Suppressor macrophage (primary cell): ENCODE measurements at places on chromosomes 1 and 21.

- peak; percentile 38 for DNase-seq
These were observed 32.0 kb upstream of the TLR5 start for GRCh38 chr1:223175032-223175431.

- DNase-seq, result no peak
These were observed 26.3 kb downstream of the RAB7B start for GRCh38 chr1:205976708-205977401.

DNA sequence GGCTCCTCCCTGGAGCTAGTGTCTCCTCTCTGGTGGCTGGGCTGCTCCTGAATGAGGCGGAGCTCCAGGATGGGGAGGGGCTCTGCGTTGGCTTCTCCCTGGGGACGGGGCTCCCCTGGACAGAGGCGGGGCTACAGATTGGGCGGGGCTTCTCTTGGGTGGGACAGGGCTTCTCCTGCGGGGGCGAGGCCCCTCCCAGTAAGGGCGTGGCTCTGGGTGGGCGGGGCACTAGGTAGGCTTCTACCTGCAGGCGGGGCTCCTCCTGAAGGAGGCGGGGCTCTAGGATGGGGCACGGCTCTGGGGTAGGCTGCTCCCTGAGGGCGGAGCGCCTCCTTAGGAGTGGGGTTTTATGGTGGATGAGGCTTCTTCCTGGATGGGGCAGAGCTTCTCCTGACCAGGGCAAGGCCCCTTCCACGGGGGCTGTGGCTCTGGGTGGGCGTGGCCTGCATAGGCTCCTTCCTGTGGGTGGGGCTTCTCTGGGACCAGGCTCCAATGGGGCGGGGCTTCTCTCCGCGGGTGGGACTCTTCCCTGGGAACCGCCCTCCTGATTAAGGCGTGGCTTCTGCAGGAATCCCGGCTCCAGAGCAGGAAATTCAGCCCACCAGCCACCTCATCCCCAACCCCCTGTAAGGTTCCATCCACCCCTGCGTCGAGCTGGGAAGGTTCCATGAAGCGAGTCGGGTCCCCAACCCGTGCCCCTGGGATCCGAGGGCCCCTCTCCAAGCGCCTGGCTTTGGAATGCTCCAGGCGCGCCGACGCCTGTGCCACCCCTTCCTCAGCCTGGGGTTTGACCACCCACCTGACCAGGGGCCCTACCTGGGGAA, 22.7 kb upstream of the ARF1 start:
- DNase-seq, result peak; percentile 18

- no peak for DNase-seq
These were observed 228.9 kb upstream of the RGS18 start for GRCh38 chr1:191929383-191929782.

DNA sequence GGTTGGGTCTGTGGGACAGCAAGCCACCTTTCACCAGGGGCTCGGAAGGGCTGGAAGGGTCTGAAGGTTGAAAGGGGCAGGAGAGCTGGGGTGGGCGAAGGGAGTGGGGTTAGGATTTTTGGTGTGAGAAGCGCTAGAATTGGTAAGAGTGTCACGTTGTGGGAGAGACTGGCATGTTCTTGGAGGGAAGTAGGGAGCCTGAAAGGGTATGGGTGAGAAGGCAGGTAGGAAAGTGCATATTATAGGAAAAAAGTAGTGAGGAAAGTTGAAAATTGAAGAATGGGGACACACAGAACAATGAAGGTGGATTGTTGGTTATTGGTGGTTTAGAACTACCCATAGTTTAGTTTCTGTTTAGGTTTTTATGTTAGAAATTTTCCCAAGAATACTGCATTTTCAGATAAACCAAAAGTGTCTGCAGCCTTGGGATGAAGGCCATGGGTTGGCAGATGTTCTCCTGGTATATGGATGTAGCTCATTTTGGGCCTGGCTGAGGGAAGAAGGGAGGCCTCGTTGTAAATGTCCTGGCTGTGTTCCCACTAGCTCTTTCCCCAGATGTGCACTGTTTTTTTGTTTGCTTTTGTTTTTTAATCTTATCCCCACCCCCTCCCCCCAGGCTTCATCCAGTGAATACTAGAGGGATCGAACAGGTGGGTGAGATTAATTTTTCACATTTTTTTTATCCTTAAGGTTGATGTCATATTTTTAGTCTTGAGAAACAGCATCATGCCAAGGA, 1.2 kb downstream of the LRRC42 start:
- DNase-seq, result no peak

DNA sequence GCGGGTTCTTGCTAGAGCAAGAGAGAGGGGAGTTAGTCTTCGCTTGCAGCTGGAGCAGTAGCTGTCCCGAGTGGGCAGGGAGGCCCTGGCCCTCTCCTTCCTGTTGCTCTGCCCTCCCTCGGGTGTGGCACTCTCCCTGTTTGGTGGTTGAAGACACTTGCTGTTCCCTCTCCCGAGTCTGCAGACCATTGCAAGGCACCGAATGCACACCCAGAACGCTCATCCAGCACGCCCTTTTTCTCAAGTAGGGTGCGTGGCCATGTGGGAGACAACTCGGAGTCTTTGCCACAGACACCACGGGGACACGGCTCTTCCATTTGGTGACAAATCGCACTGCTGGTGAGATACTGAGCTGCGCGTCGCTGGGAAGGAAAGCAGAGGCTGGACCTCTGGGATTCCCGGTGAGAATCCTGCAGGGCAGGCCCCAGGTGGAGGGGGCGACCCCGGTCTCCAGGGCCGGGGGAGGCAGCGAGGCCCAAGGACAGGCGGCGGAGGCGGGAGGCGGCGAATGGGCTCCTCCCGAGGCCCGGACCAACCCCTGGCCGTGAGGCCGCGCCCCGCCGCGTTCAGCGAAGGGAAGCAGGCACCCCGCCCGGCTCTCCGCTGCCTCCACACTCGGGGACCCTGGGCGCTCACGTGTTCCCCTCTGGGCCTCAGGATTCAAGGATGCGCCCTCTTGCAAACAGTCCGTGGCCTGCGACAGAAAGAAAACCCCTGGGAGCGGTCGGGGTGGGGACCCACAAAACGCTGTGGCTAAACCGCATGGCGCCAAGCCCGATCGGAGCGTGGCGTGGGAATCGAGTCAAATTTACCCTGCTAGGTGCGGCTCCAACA, 10.4 kb upstream of the TMEM200B start:
- peak; percentile 16 for DNase-seq

DNA sequence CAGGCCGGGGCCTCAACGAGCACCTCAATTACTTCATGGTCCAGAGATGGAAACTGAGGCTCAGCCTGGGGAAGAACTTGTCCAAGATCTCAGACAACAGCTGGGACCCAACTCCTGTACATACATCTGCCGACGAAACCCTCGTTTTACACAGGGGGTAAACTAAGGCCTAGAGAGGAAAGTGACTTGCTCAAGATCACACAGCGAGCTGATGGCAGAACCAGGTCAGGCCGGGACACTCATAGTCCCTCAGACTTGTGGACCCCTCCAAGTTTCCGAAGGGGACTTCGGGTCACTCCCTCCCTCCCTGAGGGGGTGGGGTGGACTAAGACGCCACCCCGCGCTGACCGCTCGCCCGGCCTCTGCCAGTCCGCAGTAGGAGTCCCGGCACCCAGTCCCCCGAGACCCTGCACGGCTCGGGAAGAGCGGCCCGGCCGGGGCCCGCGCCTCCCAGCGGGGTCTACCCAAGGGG, 430 bp downstream of the WASF2 start:
- DNase-seq, result peak; percentile 61

- DNase-seq, result no peak
These were observed 20.4 kb downstream of the GPR161 start for GRCh38 chr1:168116327-168116799.

DNA sequence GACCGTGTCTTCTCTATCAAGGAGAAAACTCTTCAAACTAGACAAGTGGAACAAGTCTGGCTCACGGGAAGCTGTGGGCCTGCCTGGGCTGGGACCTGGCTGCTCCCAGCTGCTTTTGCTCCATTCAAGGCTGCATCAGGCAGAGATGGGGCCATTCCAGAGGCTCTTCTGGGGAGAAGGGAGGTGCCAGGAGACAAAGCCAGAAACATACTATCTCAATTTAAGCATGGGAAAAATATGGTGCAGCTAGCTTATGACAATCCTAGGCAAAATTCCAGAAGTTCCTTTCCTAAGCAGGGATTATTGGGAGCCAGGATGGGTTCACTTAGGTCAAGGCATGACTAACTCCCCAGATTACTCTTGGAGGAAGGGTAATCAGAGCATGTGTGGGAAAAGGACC, 90.8 kb upstream of the SLC2A1 start:
- no peak for DNase-seq

GRCh38 chr1:5917591-5918274, 74.5 kb downstream of the NPHP4 start:
- no peak for DNase-seq

GRCh38 chr1:42837709-42838108, 8.7 kb upstream of the ZNF691 start:
- peak; percentile 44 for DNase-seq

- DNase-seq, result no peak
These were observed 14.6 kb upstream of the RPL5 start for GRCh38 chr1:92817137-92817697.

GRCh38 chr21:26759731-26760130, 85.5 kb downstream of the ADAMTS1 start:
- no peak for DNase-seq

DNA sequence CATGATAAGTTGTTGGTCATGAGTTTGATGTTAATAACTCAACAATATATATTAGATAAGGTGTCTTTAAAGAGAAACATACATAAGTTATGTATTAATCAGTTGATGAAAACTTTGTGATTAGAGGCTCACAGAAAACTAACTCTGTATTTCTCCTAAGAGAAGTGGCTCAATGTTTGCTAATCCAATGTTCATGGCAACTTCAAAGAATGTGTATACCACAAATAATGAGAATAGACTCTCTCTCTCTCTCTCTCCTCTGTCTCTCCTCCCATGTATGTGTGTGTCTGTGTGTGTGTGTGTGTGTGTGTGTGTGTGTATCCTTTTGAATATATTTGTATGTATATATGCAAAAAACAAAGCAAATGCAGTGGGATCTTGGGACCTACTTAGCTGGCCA, 1304.9 kb downstream of the MRPL39 start:
- no peak for DNase-seq

GRCh38 chr1:94866164-94866807, 46.1 kb downstream of the SLC44A3 start:
- no peak for DNase-seq

DNA sequence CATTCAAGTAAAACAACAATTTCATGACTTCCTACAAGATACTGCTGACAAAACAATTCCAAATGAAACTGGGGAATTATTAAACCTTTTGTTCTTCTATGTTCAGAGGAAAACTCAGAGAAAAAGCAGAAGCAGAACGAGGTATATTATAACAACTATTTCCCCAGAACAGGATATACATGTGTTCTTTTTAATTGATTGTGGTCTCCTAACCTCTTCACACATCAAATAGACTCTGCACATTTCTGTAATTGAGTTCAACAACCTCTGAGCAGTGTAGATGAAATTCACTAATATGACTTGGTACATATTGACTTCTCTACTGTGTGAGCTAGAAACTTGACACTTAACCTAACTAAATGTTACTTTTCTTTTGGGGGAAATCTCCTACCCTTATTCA, 584.2 kb downstream of the NEGR1 start:
- no peak for DNase-seq

DNA sequence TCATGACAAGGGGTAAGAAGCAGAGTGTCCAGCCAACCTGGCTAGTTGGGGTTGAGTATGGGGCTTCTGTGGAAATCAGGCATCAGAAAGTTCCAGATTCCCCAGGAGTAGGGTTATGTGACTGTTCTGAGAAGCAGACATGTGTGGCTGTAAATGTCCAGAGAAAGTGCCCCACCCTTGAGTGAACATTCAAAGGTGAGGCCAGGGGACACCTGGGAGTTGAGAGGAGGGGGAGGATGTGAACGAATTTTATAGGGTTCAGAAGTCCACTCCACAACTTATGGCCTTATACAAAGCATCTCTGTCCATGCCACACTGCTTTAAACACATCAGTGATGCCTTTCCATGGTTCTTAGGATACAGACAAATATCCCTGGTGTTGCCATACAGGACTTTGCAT, 133.3 kb downstream of the IGSF21 start:
- no peak for DNase-seq

DNA sequence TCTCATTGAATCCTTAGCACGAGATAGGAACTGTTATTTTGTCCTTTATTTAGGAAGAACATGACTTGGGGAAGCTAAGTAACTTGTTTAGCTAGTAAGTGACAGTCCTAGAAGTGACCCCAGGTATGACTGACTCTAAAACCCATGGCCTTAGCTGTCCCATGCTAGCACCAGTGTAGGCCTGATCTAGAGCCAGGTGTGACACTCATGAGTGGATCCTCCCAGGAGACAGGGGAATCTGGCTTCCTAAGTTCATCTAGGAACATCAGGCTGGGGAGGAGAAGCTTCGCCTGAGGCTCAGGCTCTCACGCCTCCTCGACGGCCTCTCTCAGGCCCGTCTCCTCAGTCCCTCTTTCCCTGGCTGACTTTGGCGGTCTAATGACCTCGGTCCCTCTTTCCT, 31.2 kb downstream of the CD48 start:
- DNase-seq, result no peak

GRCh38 chr1:31752952-31753475, 11.1 kb downstream of the ADGRB2 start:
- DNase-seq, result no peak

DNA sequence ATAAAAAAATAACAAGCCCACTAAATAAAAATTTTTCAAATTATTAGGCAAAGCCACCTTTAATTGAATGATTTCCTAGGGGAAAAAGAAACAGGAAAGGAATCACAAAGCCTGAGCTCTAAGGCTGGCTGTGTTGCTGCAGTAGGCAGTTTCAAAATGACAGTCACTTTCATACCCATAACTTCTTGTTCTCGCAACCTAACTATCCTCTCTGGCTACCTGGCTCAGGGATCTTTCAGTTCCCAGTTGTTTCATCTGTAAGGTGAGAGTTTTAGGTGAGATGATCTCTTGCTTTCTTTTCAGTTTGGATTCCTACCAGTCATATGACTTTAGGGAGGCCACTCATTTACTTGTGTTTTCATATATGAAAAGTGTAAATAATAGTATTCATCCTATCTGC, 226.1 kb downstream of the ASTN1 start:
- DNase-seq, result no peak

GRCh38 chr1:21829294-21829693, 17.2 kb downstream of the LDLRAD2 start:
- no peak for DNase-seq

DNA sequence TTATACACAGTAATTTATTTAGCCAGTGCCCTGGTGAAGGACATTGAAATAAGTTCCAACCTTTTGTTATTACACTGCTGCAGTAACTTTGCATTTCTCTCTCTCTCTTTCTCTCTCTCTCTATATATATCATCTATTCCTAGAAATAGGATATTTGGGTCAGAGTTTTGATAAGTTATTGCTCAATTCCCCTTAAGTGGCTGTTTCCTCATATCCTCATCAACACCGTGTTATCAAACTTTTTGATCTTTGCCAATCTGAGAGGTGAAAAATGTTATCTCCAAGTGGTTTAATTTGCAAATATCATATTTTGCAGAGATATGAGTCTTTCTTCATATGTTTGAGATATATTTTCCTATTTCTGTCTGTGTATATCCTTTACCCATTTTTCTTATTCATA, 1.6 kb upstream of the SRSF4 start:
- no peak for DNase-seq

DNA sequence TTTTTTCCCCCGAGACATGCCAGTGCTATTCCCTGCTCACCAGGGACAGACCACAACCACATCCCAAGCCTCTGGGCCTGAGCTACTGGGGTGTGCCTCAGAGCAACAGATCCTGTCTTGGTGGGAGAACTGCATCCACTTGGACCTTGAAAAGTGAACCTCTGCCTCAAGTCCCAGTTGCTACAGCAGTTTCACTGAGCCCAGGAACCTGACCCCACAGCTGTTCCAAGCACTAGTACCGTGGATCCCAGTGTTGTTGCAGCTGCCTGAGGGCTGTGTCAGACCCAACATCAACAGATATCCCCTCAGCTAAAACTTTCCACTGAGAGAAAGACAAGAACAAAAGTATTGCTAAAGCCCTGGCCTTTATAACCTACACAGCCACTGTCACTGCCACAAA, 373.0 kb downstream of the PLPP3 start:
- no peak for DNase-seq
